Activated T-helper 1 cell treated with anti-CD3 and anti-CD28 coated beads, Interleukin-12 subunit alpha, Interleukin-12 subunit beta, Interleukin-2, Interleukin-4 antibody, amounts not matched to agents 30 ng/mL and 10 ng/mL and 1 ng/mL, durations not matched to agents 14 hours and 24 hours and 36 hours (primary cell): ENCODE measurements at places on chromosomes 4 and X. TPM values are rescaled to one million over a fixed set of nuclear protein-coding genes. Genes with fewer than 3 reads are reported as not detected.

SUPT20HL2 gene
- total RNA-seq, result not detected in 2 replicates

DCAF12L2 gene
- not detected in 2 replicates for total RNA-seq

GRPEL1 gene
- 106 and 115 TPM in 2 replicates for total RNA-seq

AFP gene
- not detected in 2 replicates for total RNA-seq

- no peak overlapping the region for H3K4me3 ChIP-seq
- no peaks in the 10 kb centered on the region for H3K36me3 ChIP-seq
- DNase-seq, result no peak
- no peaks in the 10 kb centered on the region for H3K4me1 ChIP-seq
Measured at GRCh38 chrX:96985046-96985445, 101.3 kb downstream of the RPA4 start.

DNA sequence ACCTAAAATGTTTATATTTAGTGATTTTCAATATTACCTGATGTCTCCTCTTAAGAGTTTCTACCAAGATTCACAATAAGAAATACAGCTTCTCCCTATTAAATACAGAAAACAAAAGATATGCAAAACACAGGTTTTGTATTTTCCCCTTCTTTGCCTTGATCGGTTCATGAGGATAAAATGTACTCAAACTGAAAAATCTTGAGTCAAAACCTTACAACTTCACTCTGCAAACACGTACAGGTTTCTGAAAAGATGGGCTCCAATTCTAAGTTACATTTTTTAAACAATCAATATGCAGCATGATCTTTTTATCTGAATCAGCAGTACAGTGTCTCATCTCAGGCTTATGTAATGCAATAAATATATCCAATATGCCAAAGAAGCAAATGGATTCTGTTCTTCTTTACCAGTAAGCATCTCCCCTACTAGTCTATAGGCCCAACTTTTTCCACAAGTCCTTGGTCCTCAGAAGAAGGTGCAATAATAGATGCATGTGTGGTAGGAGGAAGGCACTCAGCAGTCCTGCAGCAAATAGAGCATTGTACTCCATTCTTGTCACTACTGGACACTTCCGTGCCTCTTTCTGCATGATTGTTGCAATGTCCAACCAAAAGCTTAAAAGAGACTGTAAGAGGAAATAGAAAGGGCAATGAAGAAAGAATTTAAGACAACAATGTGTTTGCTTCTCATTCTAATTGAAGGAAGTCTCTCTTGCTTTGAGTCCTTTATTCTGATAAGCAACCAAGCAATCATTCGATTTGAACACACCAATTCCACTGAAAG lies 3.2 kb downstream of the MAPK10 start:
- H3K36me3 ChIP-seq, result no peaks in the 10 kb centered on the region
- H3K27me3 ChIP-seq, result peaks cover 9% of the 10 kb centered on the region
- no peak overlapping the region for H3K27ac ChIP-seq

DNA sequence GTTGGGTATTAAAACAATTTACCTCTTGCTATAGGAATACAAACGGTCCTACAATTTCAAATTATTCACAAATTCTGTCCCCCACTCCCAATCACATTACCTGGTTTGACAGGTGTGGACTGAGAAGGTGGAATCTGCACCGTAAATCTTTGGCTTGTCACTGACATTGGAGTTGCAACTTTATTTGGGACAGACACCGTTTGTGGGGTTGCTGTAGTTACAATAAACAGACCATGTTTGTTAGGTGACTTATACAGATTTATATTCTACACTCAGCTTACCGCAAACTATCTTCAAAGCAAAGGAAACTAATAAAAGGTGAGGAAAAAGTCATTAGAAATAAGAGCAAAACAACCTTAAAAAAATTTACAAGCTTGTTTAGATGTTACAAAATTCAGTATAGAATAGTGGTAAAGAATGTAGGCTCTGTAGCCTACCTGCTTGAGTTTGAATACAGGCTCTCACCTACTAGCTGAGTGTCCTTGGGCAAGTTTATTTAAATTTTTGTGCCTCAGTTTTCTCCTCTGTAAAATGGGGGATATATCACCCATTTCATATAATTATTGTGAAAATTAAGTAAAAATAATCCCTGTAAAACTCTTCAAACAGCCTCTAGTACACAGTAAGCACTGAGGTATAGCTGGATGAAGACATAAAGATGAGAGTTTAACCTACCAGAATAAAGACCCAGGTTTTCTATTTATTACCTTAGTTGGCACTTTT lies 6.1 kb downstream of the TAF9B start:
- H3K36me3 ChIP-seq, result peaks cover 21% of the 10 kb centered on the region
- H3K27ac ChIP-seq, result no peak overlapping the region
- DNase-seq, result no peak
- H3K4me1 ChIP-seq, result peaks cover 7% of the 10 kb centered on the region
- H3K27me3 ChIP-seq, result no peaks in the 10 kb centered on the region
- H3K4me3 ChIP-seq, result no peak overlapping the region

- no peak overlapping the region for H3K4me3 ChIP-seq
- no peaks in the 10 kb centered on the region for H3K36me3 ChIP-seq
- H3K27me3 ChIP-seq, result no peaks in the 10 kb centered on the region
- no peaks in the 10 kb centered on the region for H3K4me1 ChIP-seq
- no peak overlapping the region for H3K27ac ChIP-seq
- no peak for DNase-seq
Measured at GRCh38 chr4:94804650-94805049, 46.9 kb downstream of the BMPR1B start.

GRCh38 chrX:39507617-39508299 lies 590.0 kb downstream of the BCOR start:
- peaks cover 16% of the 10 kb centered on the region for H3K4me1 ChIP-seq
- H3K4me3 ChIP-seq, result no peak overlapping the region
- H3K36me3 ChIP-seq, result no peaks in the 10 kb centered on the region
- H3K27ac ChIP-seq, result no peak overlapping the region

DNA sequence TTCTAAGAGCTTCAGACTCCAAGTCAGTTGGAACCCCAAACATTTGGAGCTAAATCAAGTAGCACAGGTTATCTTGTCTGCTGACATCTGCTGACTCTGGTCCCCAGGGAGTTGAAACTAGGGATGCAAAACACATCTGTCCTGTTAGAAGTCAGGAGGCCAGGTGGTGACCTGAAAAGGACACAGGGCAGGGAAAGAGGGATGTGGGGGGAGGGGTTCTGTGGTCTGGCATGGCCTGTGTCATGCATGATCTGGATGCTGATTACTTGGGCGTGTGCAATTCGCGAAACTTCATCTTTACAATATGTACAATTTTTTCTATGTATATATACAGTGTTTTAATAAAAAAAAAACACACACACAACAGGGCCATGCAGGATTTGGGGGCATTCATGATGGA lies 55.3 kb downstream of the FHDC1 start:
- H3K27me3 ChIP-seq, result peaks cover under 1% of the 10 kb centered on the region
- H3K27ac ChIP-seq, result no peak overlapping the region
- no peaks in the 10 kb centered on the region for H3K36me3 ChIP-seq
- no peak for DNase-seq
- no peaks in the 10 kb centered on the region for H3K4me1 ChIP-seq

DNA sequence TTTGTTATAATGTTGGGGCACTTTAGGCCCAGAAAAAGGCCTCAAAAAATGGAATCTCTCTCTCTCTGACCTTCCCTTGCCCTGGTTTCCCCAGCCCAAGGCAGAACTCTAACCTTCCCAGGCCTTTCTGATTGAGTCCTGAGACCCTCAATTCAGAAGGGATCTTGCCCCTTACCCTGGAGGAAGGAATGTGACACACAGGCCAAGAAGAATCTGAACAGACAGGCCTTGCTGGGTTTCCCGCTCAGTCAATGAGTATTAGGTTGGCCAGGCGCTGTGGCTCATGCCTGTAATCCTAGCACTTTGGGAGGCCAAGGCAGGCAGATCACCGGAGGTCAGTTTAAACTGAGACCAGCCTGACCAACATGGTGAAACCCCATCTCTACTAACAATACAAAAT lies 27.6 kb downstream of the ELOVL6 start:
- peaks cover 4% of the 10 kb centered on the region for H3K4me1 ChIP-seq
- no peak overlapping the region for H3K4me3 ChIP-seq
- peaks cover 23% of the 10 kb centered on the region for H3K36me3 ChIP-seq
- H3K27me3 ChIP-seq, result no peaks in the 10 kb centered on the region
- no peak overlapping the region for H3K27ac ChIP-seq
